Common myeloid progenitor, CD34-positive (primary cell): ENCODE measurements at places on chromosomes 1 and 21.

- DNase-seq, result no peak
Measured at GRCh38 chr1:202045705-202046104, 35.3 kb downstream of the ELF3 start.

GRCh38 chr1:53685272-53686051 lies 53.5 kb downstream of the GLIS1 start:
- no peak for DNase-seq

GRCh38 chr1:21638531-21639341 lies 30.4 kb downstream of the RAP1GAP start:
- DNase-seq, result peak; percentile 91

- no peak for DNase-seq
Measured at GRCh38 chr1:56824271-56824670, 5.1 kb upstream of the FYB2 start.

GRCh38 chr21:35043549-35043948 lies 5.6 kb downstream of the RUNX1 start:
- DNase-seq, result no peak

DNA sequence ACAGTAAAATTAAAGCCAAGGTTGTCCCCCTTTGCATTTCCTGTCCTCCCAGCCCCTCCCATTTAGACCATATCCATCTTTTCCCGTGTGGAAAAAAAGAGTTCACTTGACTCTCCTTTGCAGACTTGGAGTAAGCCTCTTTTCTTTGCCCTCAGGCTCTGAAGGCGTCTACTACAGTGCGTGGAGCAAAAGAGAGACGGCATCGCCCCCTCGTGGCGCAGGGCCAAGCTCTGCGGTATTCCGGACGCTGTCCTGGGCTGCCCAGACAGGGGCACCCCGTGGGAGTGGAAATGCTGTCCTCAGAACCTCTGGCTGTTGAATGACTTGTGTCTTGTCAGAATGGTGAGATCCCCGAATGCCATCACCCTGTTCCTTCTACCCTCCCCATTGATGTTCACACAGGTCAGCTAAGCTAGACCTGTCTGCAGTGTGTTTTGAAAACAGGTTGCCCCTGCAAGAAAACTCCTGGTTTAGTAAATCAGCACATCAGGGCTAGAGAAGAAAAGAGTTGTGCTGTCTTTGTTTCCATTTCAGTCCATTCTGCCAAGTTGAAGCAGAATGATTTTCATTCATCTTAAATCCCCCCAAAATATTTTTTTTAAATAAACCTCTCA lies 12.3 kb upstream of the GJA8 start:
- DNase-seq, result peak; percentile 68

GRCh38 chr1:218778257-218779126 lies 395.2 kb upstream of the LYPLAL1 start:
- no peak for DNase-seq

DNA sequence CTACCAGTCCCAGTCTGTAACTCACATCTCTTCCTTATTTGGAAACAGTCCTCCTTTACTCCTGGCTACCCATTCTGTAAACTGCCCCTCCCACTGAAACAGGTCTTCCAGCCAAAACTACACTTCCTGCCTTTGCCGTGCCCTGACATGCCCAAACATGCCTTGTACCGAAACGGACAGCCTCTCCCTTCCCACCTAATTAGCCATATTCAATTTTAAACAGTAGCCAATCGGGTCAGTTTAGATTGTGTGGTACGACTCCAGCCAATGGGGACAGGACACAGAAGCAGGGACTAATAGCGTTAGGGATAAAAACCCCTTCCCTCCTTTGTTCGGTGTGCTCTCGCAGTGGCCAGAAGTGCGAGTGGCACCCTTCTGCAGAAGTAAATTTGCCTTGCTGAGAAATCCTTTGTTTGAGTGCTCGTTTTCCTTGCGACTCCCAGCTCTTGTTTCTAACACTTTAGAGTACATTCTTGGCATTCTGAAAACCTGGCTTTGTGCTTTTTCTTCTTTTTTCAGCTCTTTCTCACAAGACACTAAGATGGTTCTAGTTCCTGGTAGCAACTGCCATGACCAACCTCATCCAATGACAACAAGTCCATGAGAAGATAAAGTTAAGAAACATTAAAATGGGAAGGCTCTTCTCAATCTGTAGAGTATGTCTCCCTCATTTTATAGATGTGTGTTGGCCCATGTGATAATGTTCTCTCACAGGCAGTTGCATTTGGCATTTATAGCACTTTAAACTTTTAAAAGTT lies 325.1 kb upstream of the GREM2 start:
- DNase-seq, result no peak

- DNase-seq, result no peak
Measured at GRCh38 chr1:6209661-6210580, 4.0 kb downstream of the RNF207 start.

DNA sequence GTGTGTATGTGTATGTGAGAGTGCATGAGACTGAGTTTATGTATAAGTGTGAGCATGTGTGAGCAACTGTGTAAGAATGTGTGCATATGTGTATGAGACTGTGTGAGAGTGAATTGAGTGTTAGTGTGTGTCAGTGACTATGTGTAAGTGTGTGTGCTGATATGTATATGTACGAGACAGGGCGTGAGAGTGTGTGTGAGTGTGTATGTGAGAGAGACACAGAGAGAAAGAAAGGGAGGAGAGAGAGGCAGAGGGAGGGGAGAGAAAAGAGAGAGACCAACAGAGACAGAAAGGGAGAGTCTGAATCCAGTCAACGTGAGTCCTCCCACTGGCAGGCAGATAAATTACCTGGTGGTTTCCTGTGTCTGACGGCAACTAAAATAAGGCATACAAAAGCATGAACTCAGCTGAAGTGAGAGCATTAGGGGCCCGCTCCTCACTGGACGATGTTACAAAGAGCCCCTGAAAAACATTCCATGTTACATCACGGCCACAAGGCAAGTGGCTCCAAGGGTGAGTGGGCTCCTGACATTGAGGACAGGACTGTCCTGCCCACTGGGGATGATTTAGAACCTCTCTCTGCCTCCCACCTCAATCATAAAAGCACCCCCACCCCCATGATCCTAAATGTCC lies 66.6 kb upstream of the TIAM1 start:
- peak; percentile 49 for DNase-seq

- no peak for DNase-seq
Measured at GRCh38 chr1:232713785-232714184, 83.9 kb upstream of the SIPA1L2 start.
